ENCODE measurements at places on chromosomes 2 and 18. TPM values are rescaled to one million over a fixed set of nuclear protein-coding genes. Genes with fewer than 3 reads are reported as not detected.

GRCh38 chr2:148880636-148881035 lies 5.6 kb downstream of the KIF5C start:
- H3K27me3 ChIP-seq: peaks cover 53% of the 10 kb centered on the region
- H3K27ac ChIP-seq: no peak overlapping the region
- H3K36me3 ChIP-seq: no peaks in the 10 kb centered on the region

- no peaks in the 10 kb centered on the region for H3K27me3 ChIP-seq
- H3K36me3 ChIP-seq: no peaks in the 10 kb centered on the region
- H3K4me3 ChIP-seq: no peak overlapping the region
- H3K4me1 ChIP-seq: no peaks in the 10 kb centered on the region
Observed at GRCh38 chr2:102880731-102881130, 118.9 kb downstream of the TMEM182 start.

DNA sequence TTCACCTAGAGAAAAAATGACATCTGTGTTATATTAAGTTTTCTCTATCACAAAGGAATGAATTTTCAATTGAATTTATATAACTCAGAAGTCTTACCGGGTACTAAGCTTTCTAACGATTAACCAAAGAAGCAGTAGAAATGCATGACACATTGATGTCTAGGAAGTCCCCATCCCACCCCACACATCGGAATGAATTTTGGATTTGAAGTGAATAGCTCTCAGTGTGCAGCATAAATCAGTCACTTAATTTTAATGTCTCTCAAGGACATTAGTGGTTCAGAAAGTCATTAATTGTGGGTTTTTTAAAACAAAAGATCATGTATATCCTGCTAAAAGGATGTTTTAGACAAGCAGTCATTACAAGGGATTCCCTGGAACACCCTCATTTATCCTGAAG lies 141.4 kb upstream of the PIEZO2 start:
- H3K27me3 ChIP-seq: no peaks in the 10 kb centered on the region
- H3K36me3 ChIP-seq: no peaks in the 10 kb centered on the region
- H3K4me3 ChIP-seq: no peak overlapping the region
- no peak overlapping the region for H3K27ac ChIP-seq

- H3K4me1 ChIP-seq: no peaks in the 10 kb centered on the region
- no peak overlapping the region for H3K27ac ChIP-seq
- no peak for DNase-seq
Observed at GRCh38 chr2:65525616-65526231, 93.3 kb upstream of the SPRED2 start.

The MARCHF4 gene
- 0.15 TPM for total RNA-seq

The GPR35 gene
- total RNA-seq: 1.1 TPM

All from left lung (tissue), 14 donors.